ENCODE measurements at places on chromosomes 6 and 20.

GRCh38 chr6:168154263-168154917, 75.4 kb upstream of the FRMD1 start:
- DNase-seq: no peak

DNA sequence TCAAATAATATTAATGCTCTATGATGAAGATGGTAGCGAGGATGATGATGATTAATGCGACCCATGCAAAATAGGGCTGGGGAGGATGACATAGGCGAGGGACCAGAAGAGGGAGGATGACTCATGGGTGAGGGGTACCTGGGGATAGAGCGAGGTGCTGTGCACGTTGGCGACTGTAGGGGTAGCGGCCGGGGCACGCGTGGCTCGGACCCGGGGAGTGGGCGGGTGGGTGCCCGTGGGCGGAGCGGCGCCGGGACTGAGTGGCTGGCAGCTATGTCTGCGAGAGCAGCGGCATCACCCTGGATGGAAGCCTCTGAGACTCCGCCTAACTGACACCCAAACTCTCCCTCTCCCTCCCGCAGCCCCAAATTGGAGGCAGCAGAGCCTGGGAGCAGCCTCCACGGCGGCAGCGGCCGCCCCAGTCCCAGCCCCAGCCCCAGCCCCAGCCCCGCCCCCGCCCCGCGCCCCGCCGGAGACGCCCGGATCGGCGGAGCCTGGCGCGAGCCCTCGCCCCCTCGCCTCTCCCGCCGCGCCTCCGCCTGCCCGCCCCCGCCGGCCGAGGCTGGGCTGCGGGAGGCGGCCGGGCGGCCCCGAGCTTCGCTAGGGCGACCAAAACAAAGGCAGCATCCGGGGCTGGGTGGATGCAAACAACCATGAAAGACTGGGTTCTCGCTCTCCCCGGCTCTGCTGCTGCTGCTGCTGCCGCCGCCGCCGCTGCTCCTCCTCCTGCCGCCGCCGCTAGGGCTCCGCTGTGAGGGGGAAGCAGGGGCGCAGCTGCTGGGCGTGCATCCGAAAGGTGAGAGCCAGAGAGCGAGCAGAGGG, at the start of gene RIMS1:
TSS of gene RIMS1 (plus strand) at position 367 of the 822 bp plus-strand sequence. CDS start 474 bp downstream, outside the sequence.
- DNase-seq: no peak

GRCh38 chr6:161238081-161238480, 35.8 kb downstream of the AGPAT4 start:
- DNase-seq: no peak

DNA sequence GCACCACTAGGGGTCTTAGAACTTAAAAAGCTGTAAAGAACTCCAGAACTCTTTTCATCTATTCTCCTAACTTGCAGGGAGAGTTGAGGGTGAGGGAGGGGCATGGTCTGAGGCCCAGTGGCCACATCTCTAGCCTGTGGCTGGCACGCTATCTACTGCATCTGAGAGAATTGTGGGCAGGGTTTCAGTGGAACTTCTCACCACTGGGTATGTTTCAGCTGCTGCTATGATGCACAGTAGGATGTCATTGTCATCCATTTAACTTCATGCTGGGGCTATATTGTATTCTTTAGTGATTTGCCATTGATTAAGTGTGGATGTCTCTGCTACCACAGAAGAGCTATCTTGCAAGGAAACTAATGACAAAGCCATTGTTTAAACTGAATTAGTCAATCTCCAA, 4.5 kb downstream of the TMEM14A start:
- no peak for DNase-seq

- DNase-seq: no peak
Measured at GRCh38 chr20:63977739-63978276, 1.6 kb downstream of the SAMD10 start.

DNA sequence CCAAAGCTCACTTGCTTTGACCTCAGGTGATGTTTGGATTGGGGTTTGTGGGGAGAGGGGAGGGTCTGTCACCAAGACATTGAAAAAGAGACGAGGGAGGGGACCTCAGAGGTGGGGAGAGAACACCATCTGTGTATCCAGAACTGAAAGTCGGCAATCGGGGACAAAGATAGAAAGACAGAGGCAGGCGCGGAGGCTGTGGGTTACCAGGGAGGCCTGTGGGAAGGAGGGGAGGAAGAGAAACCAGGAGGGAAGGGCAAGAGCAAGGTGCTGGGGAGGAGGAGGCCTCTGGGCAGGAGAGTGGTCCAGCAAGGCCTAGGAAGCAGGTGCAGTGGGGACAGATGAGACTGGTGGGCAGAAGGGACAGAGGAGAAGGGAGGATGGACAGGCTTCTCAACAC, 211.2 kb downstream of the CDC5L start:
- no peak for DNase-seq

DNA sequence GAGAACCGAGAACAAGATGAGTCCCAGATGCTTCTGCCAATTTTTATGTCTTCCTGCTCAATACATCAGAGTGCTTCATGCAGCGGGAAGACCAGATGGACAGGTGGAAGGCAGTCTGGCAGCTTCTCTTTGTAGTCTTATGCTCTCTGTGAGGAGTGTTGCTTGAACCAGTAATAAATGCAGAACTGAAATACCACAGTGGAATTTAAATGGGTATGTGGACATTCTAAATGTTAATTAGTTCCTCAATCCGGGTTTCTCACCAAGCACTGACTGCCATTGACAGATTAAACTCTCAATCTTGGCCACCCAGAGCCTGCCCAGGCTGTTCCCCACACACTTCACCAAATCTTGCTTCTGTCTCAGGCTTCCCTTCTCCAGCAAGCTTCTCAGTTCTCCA, 695.5 kb upstream of the CHD6 start:
- no peak for DNase-seq

DNA sequence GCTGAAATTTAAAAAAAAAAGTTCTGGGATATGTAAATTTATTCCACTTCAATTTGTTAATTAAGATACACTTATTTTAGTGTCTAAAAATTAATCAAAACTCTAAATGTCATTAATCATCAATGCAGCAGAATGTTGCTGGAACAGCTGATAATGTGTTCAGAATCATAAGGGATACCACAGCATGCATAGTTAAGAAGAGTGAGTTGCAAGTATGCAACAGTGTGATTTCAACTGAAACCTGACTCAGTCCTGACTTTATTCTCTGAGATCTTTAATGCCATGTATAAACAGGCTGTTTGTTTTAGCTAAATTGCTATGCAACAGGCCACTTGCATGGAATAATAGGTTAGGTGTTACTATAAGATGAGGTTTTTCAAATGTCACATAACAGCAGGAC, 1.4 kb downstream of the GRIK2 start:
- no peak for DNase-seq

- no peak for DNase-seq
Measured at GRCh38 chr20:23438661-23439060, 824 bp upstream of the CSTL1 start.

DNA sequence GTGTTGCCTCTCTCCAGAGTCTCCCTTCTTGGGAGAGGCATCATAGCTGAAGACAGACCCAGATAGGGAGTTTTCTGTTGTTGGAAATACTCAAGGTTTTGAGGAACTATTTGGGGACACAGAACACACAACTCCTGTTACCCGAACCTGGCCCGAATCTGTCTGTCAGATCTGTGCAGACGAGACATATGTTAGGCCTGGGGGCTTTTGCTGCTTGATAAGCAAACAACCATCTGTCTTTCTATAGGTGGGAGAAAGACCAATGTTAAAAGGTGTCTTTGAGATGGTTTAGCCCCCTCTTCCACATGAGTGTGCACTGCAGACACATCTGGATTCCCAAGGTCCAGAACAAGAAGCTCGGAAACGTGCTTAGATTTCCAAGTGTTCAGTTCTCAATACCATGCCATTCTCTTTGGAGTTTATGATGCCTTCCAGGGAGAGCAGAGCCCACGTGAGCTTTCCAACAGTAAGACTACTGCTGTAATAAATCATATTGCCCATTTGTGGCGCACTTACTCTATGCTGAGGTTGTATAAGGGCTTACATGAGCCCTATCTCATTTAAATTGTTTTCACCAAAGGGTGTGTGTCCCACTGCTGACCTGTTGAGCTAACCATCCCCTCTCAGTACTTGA, 3.8 kb upstream of the STX16 start:
- DNase-seq: no peak

DNA sequence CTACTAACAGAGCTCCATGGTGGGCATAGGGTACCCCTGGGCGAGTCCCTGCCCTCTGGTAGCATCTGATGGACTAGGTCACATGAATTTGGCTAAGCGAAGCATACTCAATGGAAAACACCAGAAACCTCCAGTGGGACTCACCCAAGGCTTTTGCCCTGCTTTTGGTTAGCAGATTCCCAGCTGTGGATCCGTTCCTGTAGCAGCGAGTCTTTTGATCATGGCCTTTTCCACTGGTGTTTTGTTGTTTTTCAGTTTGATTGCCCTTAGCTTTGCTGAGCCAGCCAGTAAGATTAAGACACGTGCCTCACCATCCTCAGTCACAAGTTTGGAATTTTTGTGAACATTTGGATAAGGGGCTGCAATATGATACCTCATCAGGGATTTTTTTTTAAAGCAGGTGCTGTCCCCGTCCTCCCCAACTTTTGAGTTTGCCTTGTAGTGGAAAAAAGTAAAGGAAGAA, 8.0 kb downstream of the TNFAIP3 start:
- no peak for DNase-seq

DNA sequence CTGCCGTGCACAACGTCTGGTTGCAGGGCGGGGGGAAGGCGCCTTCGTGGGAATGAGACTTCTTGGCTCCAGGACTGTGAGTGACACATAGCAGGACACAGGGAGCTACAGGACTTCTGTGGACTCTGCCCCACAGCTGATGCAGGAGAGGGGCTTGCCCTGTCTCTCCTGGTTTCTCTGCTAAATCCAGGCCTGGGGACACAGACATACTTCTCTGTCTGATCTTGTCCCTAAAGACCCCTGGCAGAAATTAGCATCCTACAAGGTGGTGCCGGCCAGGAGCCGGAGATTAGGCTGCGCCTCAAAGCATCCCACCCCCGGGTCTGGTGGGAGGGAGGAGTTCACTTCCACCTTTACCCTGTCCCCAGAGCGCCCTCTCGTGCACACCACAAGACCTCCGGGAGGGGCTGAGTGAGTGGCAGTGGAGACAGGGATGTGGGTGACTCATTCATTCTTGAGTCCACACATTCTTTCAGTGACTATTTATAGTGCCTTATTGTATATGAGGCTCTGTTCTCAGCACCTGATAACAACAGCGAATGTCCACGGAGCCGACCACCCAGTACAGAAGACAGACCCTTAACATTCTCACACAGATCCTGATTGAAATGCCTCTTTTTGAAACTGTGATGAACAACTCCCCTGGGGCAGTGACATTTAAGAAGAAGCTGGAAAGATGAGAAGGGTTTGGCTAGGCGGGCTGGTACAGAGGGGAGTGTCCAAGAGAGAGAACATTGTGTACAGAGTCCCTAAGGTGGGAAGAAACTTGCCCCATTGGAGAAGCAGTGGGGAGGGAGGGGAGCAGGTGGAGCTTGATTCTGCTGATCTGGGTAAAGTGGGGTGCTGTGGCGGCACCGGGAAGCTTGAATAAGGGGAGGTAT, 39.0 kb downstream of the GMPR start:
- no peak for DNase-seq

GRCh38 chr20:30286157-30286556, 971.3 kb upstream of the DEFB115 start:
- DNase-seq: no peak

DNA sequence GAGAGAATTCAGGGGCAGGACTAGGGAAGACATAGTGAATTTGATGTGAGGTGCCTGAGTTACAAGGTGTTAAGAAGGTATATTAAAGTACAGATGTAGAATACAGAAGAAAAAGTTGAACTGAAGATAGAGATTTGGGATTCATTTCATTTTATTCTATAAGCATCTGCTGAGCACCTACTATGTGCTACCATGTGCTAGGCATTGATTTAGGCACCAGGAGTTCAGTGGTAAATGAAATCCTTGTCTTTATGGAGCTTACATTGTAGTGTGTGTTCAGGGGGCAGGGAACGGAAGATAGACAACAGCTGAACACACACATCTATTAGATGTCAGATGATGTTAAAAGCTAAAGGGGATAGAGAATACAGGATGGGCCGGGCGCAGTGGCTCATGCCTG, 2.8 kb downstream of the RSPH9 start:
- DNase-seq: no peak

- no peak for DNase-seq
Measured at GRCh38 chr6:117028256-117028655, 151.2 kb downstream of the RFX6 start.

- no peak for DNase-seq
Measured at GRCh38 chr20:38957915-38958485, 4.1 kb upstream of the DHX35 start.

GRCh38 chr6:78875505-78875904, 8.2 kb downstream of the IRAK1BP1 start:
- no peak for DNase-seq

DNA sequence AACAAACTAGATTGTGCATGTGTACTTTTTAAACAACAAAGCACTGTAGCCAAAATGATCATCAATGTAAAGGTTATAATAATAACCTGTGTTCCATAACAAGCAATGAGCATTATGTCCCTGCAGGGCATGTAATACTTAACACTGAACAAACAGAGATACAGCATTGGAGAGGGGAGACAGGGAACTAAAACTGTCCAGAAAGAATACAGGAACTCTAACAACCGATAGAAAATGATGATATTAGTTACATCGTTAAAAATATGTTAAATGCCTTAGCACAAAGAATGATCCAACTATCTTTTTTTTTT, 80.5 kb downstream of the COL9A1 start:
- no peak for DNase-seq

DNA sequence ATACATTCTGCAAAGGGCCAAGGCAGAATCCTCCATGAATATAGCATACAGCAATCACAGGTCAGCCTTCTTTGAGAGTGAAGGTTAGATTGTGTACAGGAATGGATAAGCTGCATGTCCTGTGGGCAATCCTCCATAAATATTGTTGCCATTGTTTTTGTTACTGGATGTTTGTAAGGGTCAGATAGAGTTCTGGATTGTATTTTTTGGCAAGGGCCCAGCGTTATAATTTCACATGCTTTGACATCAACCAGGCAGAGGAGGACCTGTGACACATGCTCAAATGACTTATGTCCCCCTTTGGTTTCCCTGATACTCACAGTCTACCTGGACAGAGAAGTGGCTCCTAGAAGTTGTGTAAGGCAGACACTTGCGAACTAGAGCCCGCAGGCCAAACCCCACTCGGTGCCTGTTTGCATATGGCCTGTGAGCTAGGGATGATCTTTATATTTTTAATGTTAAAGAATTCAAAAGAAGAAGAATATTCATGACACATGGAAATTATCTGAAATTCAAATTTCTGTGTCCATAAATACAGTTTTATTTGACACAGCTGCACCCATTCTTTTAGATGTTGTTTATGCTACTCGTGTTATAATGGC, 5.4 kb downstream of the LY86 start:
- DNase-seq: no peak

- no peak for DNase-seq
Measured at GRCh38 chr6:72376736-72377135, 245.1 kb upstream of the KCNQ5 start.

- no peak for DNase-seq
Measured at GRCh38 chr6:82033631-82034211, 213.8 kb downstream of the IBTK start.

Measured in SHP77 treated with DMSO at 0.1 percent for 48 hours (cell line).